ENCODE measurements at places on chromosomes 11 and 22. TPM values are rescaled to one million over a fixed set of nuclear protein-coding genes. Genes with fewer than 3 reads are reported as not detected.

LARGE2 gene
- total RNA-seq, result not detected

CASP4 gene
- total RNA-seq, result 106 TPM

TSPAN18 gene
- not detected for total RNA-seq

PHLDA2 gene
- 20.0 TPM for total RNA-seq

VWCE gene
- total RNA-seq, result 0.33 TPM

MYO18B gene
- under 0.01 TPM for total RNA-seq

KLHL35 gene
- total RNA-seq, result 1.00 TPM

TMEM86A gene
- 1.00 TPM for total RNA-seq

MRGPRF gene
- total RNA-seq, result under 0.01 TPM

OR4A16 gene
- total RNA-seq, result not detected

BEST1 gene
- total RNA-seq, result 7.0 TPM

NAALAD2 gene
- total RNA-seq, result 0.67 TPM

SHANK2 gene
- 0.15 TPM for total RNA-seq

RPS6KA4 gene
- total RNA-seq, result 60.0 TPM

ANO5 gene
- 11.6 TPM for total RNA-seq

IL17REL gene
- not detected for total RNA-seq

INS gene
- total RNA-seq, result not detected

JAML gene
- total RNA-seq, result 0.15 TPM

IFTAP gene
- 28.8 TPM for total RNA-seq

KCNK7 gene
- 0.34 TPM for total RNA-seq

CYB5R2 gene
- total RNA-seq, result 33.4 TPM

SSH3 gene
- 10.3 TPM for total RNA-seq

GAL gene
- total RNA-seq, result not detected

PIH1D2 gene
- total RNA-seq, result 1.3 TPM
